Mesothelial cell of epicardium (in vitro differentiated cells): ENCODE measurements at places on chromosomes 2 and 18. TPM values are rescaled to one million over a fixed set of nuclear protein-coding genes. Genes with fewer than 3 reads are reported as not detected.

DNA sequence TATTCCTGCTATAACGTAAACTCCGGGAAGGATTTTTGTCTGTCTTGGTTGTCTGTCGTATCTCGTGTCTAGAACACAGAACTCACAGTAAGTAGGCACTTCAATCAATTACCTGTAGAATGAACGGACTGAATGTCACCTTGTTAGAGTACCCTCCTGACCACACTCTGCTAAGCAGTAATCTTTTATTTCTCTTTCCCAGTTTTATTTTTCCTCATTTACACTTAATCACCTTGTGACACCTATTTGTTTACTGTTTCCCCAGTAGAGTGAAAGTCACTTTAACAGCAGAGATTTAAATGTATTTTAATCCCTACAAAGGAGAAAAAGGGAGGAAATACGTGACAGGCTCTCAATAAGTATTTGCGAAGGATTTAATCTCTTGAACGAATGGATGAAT lies 514 bp upstream of the EPB41L5 start:
- peak overlapping the region; percentile 86 for H3K4me3 ChIP-seq
- peak overlapping the region; percentile 87 for H3K27ac ChIP-seq
- H3K27me3 ChIP-seq = no peaks in the 10 kb centered on the region

HOXD3 gene
- total RNA-seq = 0.93 to 1.1 TPM (median 1.1 TPM) in 3 replicates

GRCh38 chr2:186405842-186406241 lies 80.2 kb upstream of the ZC3H15 start:
- H3K4me3 ChIP-seq = no peak overlapping the region
- no peaks in the 10 kb centered on the region for H3K4me1 ChIP-seq
- H3K27me3 ChIP-seq = no peaks in the 10 kb centered on the region
- H3K27ac ChIP-seq = no peak overlapping the region
- no peaks in the 10 kb centered on the region for H3K36me3 ChIP-seq

- H3K4me3 ChIP-seq = no peak overlapping the region
- peaks cover 9% of the 10 kb centered on the region for H3K4me1 ChIP-seq
- DNase-seq = no peak
- no peak overlapping the region for H3K27ac ChIP-seq
- H3K36me3 ChIP-seq = peaks cover 23% of the 10 kb centered on the region
- no peaks in the 10 kb centered on the region for H3K27me3 ChIP-seq
These were observed 52.4 kb downstream of the PMS1 start for GRCh38 chr2:189836644-189837043.

CPO gene
- 0.18 TPM in 1 of 3 replicates, not detected in the others for total RNA-seq

- H3K36me3 ChIP-seq = no peaks in the 10 kb centered on the region
These were observed 968.5 kb downstream of the BCL11A start for GRCh38 chr2:59584958-59585357.

ATP6V1C2 gene
- total RNA-seq = 0.09 to 0.27 TPM (median 0.27 TPM) in 3 replicates

DNA sequence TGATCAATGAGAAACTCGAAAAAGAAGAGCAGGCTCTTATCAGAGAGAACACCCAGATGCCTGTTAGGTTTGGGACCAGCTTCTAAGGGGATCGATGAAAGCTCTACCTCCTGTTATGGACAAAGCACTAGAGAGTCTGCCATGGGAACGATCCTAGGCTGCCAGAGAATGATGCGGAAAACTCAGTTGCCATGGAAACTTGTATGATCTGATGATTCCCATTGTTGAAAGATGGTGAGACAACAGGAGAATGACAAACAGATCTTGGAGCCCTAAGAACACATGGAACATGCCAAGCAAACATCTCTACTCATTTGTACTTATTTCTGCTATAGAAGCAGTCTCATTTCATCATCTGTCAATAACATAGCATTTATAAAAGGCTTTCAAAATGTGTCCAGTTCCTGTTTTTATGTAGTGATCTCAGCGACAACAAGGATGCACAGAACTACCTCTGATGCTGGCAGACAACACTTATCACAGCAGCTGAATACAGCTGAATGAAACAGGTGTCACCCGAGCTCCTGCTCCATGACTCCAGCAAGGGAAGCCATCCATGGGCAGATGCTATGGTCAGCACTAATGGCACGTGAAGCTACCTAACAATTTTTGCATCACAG lies 59.6 kb downstream of the NCKAP5 start:
- no peak overlapping the region for H3K27ac ChIP-seq
- no peaks in the 10 kb centered on the region for H3K36me3 ChIP-seq

DNA sequence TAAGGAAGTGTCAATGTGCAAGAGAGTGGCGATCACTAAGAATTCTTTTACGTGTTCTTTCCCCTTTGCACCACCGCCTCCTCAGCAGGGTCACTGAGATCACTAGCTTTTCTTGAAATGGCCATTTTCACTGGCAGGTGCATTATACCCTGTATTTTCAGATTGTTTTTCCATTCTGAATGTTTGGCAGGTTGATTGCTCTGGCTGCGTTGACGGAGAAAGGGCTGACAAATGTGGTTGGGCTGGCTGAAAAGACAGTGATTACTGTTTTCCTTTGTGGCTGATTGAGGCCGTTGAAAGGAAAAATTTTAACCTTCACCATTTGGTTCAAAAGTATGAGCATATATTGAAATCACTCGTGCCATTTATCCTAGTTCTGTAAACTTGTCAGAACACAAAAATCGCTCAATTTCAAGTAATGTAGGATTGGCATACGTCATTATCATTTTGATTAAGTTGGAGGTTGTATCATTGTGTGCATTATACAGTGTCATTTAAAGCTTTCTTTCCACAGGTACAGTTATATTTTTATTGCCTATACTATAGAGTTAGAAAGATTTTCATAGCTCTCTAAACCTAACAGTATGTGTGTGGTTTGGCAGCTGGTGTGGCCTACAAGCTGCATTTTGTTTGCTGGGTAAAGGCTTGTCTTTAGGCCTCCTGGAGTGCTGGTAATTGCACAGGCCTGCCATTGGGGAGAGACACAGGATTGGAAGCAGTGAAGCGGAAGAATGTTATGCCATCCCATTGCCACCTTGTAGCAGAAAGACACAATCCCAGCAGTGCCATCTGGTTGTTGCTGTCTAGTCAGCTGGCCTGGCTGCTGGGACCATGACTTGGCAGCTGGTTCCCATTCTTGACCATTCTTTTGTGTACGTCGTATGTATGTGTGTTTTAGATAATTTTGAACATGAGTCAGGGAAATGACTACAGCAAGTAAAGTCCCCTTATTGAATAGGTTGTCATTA lies 36.7 kb downstream of the DYNC1I2 start:
- H3K36me3 ChIP-seq = peaks cover 25% of the 10 kb centered on the region
- H3K27me3 ChIP-seq = no peaks in the 10 kb centered on the region
- H3K27ac ChIP-seq = no peak overlapping the region
- H3K4me3 ChIP-seq = no peak overlapping the region

ELOA2 gene
- total RNA-seq = not detected in 3 replicates

NPAS2 gene
- total RNA-seq = 3.6 to 5.4 TPM (median 5.2 TPM) in 3 replicates

DNA sequence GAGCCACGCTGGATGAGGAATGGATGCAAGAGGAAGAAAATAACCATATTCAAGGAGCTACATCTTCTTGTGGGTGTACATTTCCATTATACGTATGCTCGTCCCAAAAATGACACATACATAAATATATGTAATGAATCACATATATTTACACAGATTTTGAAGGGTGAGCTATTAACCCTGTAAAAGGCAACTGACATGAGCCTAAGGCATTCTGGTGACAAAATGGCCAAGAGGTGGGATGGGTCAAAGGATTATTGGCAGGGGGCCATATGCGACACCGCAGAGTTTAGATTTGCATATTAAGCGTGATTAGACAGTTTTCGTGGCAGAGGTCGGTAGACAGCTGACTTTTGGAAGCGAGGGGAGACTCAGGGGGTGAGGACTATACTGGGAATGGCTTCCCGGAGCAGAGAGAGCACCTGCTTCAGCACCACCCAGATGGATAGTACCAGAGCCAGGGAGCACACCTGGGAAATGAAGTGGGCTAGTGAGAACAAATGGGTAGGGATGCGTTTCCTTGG lies 431 bp upstream of the CNRIP1 start:
- peaks cover 11% of the 10 kb centered on the region for H3K4me1 ChIP-seq
- H3K36me3 ChIP-seq = peaks cover 4% of the 10 kb centered on the region
- DNase-seq = peak; percentile 42
- H3K27ac ChIP-seq = peak overlapping the region; percentile 59
- peaks cover 88% of the 10 kb centered on the region for H3K27me3 ChIP-seq

- peaks cover 88% of the 10 kb centered on the region for H3K4me1 ChIP-seq
- no peaks in the 10 kb centered on the region for H3K27me3 ChIP-seq
- peak overlapping the region; percentile 75 for H3K27ac ChIP-seq
- H3K4me3 ChIP-seq = no peak overlapping the region
These were observed 9.8 kb downstream of the HS6ST1 start for GRCh38 chr2:128308889-128309279.

ENOSF1 gene
- 69.5 to 77.1 TPM (median 71.6 TPM) in 3 replicates for total RNA-seq

- H3K4me1 ChIP-seq = no peaks in the 10 kb centered on the region
- H3K4me3 ChIP-seq = no peak overlapping the region
- no peaks in the 10 kb centered on the region for H3K36me3 ChIP-seq
- H3K27me3 ChIP-seq = no peaks in the 10 kb centered on the region
- no peak for DNase-seq
These were observed 27.4 kb upstream of the C2orf69 start for GRCh38 chr2:199883474-199884212.

MDH1B gene
- 0.89 to 1.3 TPM (median 1.1 TPM) in 3 replicates for total RNA-seq

GRCh38 chr2:77155511-77155910 lies 366.7 kb downstream of the LRRTM4 start:
- H3K27ac ChIP-seq = no peak overlapping the region
- no peak for DNase-seq
- H3K36me3 ChIP-seq = peaks cover 8% of the 10 kb centered on the region
- no peak overlapping the region for H3K4me3 ChIP-seq

LIMS4 gene
- 0.82 to 1.8 TPM (median 1.2 TPM) in 3 replicates for total RNA-seq

DNA sequence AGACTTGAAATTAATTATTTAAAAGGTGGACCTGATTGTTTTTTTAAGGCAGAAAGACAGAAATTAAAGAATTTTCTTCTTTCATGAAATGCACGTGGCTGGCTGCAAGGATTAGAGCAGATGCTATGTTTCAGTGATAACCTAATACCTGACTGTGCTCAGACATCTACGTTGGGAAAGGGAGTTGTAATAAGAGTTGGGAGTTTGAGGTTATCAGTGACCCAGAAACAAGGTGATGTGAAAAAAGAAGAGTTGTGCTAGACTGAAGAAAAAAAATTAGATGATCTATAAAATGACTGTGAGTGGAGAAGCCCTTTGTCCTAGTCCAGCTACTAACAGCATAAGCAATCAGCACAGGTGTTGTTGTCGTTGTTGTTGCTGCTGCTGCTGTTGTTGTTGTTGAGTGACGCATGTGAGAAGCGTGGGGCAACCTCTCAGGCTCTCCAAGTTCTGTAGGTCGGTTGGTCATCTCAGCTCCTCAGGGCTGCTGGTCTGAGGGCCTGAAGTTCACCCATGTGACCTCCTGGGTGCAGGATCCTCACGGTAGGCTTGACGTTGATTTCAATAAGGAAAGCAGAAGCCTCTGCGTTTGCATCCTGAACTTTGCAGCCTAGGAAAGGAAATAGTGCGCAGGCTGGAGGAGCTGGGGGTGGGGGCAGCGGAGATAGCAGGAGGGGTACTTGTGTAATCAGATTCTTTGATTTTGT lies 7.6 kb downstream of the POU3F3 start:
- H3K27ac ChIP-seq = no peak overlapping the region
- peak overlapping the region; percentile 59 for H3K4me3 ChIP-seq
- peaks cover 94% of the 10 kb centered on the region for H3K27me3 ChIP-seq
- H3K4me1 ChIP-seq = peaks cover 4% of the 10 kb centered on the region
- H3K36me3 ChIP-seq = no peaks in the 10 kb centered on the region

DNA sequence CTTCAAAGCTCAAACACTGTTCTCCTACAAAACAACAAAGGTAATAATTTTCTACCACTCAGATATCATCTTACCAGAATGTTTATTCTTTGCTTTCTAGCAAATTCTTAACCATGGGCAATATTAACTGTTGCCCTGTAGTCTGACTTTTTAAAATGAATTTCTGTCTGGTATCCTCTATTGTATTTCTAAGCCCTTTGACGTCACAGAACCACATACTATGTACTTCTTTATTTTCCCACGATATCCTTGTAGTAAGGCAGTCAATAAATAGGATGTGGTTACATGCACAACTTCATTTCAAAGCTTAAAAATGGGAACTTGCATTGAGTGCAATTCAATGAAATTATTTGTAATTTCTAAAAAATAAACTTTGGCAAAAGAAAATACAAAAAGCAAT lies 58.7 kb downstream of the THADA start:
- peaks cover 17% of the 10 kb centered on the region for H3K4me1 ChIP-seq
- no peak for DNase-seq
- H3K4me3 ChIP-seq = no peak overlapping the region
- peaks cover 22% of the 10 kb centered on the region for H3K36me3 ChIP-seq

FBLN7 gene
- 1.9 to 2.4 TPM (median 2.2 TPM) in 3 replicates for total RNA-seq

- DNase-seq = no peak
- H3K27me3 ChIP-seq = peaks cover 8% of the 10 kb centered on the region
- H3K4me3 ChIP-seq = no peak overlapping the region
- peaks cover 8% of the 10 kb centered on the region for H3K4me1 ChIP-seq
- no peak overlapping the region for H3K27ac ChIP-seq
- H3K36me3 ChIP-seq = no peaks in the 10 kb centered on the region
These were observed 232.1 kb downstream of the NDUFA10 start for GRCh38 chr2:239793086-239793485.

GRCh38 chr2:134943540-134943939 lies 24.9 kb downstream of the CCNT2 start:
- H3K4me1 ChIP-seq = peaks cover 4% of the 10 kb centered on the region
- no peak overlapping the region for H3K4me3 ChIP-seq
- DNase-seq = no peak
- H3K36me3 ChIP-seq = peaks cover 35% of the 10 kb centered on the region
- H3K27me3 ChIP-seq = no peaks in the 10 kb centered on the region

IL1RL2 gene
- total RNA-seq = 0.40 TPM in 1 of 3 replicates, not detected in the others

DNA sequence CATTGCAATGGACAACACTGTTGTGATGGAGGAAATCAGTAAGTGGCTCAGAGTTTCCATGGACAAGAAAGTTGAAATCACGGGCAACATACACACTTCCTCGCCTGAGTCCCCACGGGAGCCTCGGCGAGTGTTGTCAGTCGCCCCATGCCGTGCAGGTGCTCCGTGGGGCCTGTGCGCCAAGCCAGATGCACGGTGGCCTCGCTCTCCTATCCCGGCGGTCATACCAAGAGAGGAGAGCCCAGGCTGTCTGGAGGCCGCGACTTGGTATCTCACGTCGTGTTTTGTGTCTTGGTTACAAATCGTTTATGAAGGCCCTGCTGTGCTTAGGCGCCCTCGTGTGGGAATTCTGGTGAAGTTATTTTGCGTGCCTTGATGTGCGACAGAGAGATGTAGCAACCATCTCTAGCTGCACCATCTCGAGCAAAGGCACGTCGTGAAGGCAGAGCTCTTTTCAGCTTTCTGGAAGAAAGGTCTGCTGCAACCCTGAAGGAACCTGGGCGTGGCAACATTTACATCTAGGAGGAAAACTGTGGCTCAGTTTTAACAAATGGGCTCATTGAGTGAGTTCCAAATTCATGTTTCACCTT lies 21.8 kb downstream of the ATG4B start:
- no peak for DNase-seq
- no peak overlapping the region for H3K27ac ChIP-seq
- H3K4me3 ChIP-seq = no peak overlapping the region
- H3K36me3 ChIP-seq = peaks cover 31% of the 10 kb centered on the region
- no peaks in the 10 kb centered on the region for H3K27me3 ChIP-seq
- peaks cover 8% of the 10 kb centered on the region for H3K4me1 ChIP-seq

SERPINB12 gene
- not detected in 3 replicates for total RNA-seq

RUFY4 gene
- total RNA-seq = not detected in 3 replicates

CRYGD gene
- total RNA-seq = not detected in 3 replicates

GRCh38 chr18:64398320-64398719 lies 249.4 kb upstream of the LINC00305 start:
- no peak overlapping the region for H3K27ac ChIP-seq
- peaks cover 3% of the 10 kb centered on the region for H3K4me1 ChIP-seq
